Stimulated activated CD4-positive, alpha-beta T cell treated with anti-CD3 and anti-CD28 coated beads, Interleukin-15, amount 100 ng/mL, for 48 hours (primary cell): ENCODE measurements at places on chromosomes 16 and 17.

DNA sequence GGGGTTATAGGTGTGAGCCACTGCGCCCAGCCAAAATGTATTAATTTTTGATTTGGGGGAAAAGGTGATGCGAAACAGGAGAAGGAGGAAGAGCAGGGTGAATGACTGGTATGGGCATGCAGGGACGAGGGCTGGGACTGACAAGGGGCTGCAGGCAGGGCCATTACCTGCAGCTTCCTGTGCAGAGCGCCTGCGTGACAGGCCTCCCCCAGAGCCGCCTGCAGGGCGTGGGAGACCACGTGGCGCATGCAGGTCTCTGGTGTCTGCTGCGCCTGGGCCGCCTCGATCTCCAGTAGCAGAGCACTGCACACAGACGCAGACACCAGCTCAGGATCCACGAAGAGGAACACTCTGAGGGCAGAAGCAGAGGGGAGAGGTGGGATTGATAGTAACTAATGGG, 32.4 kb downstream of the PIK3R6 start:
- no peak for DNase-seq

- DNase-seq = no peak
Observed at GRCh38 chr16:87465306-87465705, 27.5 kb downstream of the ZCCHC14 start.

GRCh38 chr16:47905771-47906170, 250.0 kb downstream of the ABCC12 start:
- DNase-seq = no peak

- no peak for DNase-seq
Observed at GRCh38 chr17:48429156-48429555, 858 bp downstream of the SKAP1 start.

- DNase-seq = no peak
Observed at GRCh38 chr16:50313596-50314478, 47.5 kb downstream of the ADCY7 start.

GRCh38 chr16:9595393-9595792, 503.9 kb downstream of the HAPSTR1 start:
- no peak for DNase-seq

DNA sequence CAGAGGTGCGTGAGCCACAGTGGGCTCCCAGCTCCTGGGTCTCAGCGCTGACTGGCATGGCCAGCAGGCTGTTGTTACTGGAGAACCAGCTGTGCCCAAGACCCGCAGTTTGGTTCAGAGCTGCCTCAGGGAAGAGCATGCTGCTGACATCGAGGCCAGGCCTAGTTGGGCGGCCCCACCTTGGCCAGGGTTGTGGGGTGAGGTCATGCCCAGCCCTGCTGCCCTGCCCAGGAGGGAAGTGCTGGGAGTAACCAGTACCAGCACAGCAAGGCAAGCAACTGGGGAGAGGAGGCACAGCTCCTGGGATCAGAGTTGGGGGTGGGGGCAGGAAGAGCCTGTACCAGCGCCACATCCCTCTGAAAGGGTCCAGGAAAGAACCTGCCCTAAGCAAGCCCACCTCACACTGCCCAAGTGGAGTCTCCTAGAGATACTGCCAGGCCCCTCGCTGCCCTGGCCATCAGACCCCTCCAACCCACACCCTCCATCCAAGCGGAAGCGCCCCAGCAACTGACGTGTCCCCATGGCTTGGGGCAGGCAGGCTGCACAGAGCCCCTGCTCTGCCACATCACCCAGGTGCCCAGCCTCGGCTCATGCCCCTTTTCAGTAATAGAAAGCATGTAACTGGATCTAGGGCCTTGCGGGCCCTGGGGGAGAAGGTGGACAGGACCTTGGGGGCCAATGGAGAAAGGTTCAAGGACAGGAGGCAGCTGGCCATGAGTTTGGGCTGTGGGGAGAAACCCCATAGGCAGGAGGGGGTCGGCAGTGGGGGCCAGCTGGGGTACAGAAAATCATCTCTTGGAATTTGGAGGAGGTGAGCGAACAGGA, 990 bp downstream of the DOK4 start:
- DNase-seq = no peak

- DNase-seq = no peak
Observed at GRCh38 chr16:25256695-25257469, 763 bp downstream of the ZKSCAN2 start.

DNA sequence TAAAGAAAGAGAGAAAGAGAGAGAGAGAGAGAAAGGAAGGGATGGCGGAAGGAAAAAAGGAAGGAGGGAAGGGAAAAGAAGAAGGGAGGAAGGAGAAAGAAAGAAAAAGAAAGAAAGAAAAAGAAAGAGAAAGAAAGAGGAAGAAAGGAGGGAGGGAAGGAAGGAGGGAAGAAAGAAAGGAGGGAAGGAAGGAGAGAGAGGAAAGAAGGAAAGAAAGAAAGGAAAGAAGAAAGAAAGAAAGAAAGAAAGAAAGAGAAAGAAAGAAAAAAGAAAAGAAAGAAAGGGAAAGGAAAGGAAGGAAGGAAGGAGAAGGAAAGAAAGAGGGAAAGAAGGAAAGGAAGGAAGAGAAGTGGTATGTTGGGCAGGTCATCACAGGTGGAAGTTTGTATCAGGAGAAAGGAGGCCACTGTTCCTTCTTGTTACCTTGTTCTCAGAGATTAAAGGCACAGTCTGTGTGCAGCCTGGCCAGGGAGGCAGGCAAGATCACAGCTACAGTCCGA, 19.3 kb downstream of the SLC35G3 start:
- no peak for DNase-seq

- DNase-seq = peak; percentile 38
Observed at GRCh38 chr16:57235128-57236021, 9.7 kb upstream of the ARL2BP start.
